Heart right ventricle (tissue), 16 donors: ENCODE measurements at places on chromosomes 2 and 18. TPM values are rescaled to one million over a fixed set of nuclear protein-coding genes. Genes with fewer than 3 reads are reported as not detected.

EML6 gene
- total RNA-seq: 0.31 TPM

ARHGAP15 gene
- 3.1 TPM for total RNA-seq

FOXD4L1 gene
- not detected for total RNA-seq

LRATD1 gene
- total RNA-seq: 1.6 TPM

DNA sequence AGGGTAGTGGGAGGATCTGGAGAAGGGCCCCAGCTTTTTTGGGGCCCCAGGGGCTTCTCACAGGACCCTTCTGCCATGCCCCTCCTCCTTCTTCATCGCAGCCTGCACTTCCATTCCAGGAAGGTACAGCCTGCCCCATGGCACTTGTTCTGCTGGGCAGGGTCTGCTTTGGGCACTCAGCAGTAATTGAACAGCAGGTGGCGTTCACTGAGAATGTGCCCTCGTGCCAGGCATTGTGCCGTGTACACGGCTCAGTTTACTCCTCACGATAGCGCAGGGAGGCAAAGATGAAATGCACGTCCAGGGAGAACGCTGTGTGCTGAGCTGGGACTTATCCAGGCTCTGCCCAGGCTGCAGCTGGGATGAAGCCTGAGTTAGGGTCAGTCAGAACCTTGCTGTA is 54.8 kb upstream of the ASB18 start:
- H3K4me1 ChIP-seq: peaks cover 7% of the 10 kb centered on the region
- H3K4me3 ChIP-seq: no peak overlapping the region
- H3K27ac ChIP-seq: no peak overlapping the region
- no peak for DNase-seq
- H3K27me3 ChIP-seq: no peaks in the 10 kb centered on the region
- H3K36me3 ChIP-seq: no peaks in the 10 kb centered on the region

GRCh38 chr2:11659115-11659475 is 10.9 kb downstream of the NTSR2 start:
- no peak overlapping the region for H3K27ac ChIP-seq
- H3K4me1 ChIP-seq: no peaks in the 10 kb centered on the region
- peaks cover 14% of the 10 kb centered on the region for H3K27me3 ChIP-seq
- no peak for DNase-seq
- H3K36me3 ChIP-seq: no peaks in the 10 kb centered on the region

DNA sequence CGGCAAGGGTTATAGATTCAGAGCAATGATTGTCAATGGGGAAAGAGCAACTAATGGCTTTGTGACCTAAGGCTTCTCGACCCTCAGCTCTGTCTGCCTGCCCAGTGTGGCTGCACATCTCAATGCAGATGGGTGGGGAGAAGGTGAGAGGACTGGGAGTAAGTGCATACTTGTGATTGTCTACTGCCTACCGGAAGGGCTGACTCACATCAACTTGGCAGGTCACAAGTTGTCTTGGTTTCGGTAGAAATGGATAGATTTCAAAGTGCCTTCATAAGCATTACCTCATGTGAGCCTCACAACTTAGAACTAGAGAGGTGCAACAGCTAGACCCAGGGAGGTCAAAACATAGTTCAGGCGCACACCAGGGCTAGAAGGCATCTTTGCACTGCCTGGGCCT is 29.4 kb downstream of the STAT1 start:
- DNase-seq: no peak
- no peaks in the 10 kb centered on the region for H3K27me3 ChIP-seq
- no peak overlapping the region for H3K27ac ChIP-seq

GRCh38 chr2:170812710-170813600 is 3.7 kb upstream of the GAD1 start:
- H3K4me1 ChIP-seq: peaks cover 34% of the 10 kb centered on the region
- H3K27me3 ChIP-seq: peaks cover 84% of the 10 kb centered on the region
- H3K36me3 ChIP-seq: no peaks in the 10 kb centered on the region
- H3K27ac ChIP-seq: no peak overlapping the region
- no peak overlapping the region for H3K4me3 ChIP-seq
- no peak for DNase-seq

DNA sequence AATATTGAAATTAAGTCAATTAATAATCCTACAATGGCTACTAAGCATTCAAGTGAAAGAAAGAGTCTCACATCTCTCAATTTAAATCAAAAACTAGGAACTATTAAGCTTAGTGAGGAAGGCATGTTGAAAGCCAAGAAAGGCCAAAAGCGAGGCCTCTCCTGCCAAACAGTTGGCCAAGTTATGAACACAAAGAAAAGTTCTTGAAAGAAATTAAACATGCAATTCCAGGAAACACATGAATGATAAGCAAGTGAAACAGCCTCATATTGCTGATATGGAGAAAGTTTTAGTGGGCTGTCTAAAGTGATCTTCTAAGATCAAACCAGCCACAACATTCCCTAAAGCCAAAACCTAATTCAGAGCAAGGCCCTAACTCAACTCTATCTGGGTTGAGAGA is 11.8 kb downstream of the RDH14 start:
- H3K36me3 ChIP-seq: peaks cover 13% of the 10 kb centered on the region
- no peaks in the 10 kb centered on the region for H3K27me3 ChIP-seq
- H3K27ac ChIP-seq: no peak overlapping the region

DNA sequence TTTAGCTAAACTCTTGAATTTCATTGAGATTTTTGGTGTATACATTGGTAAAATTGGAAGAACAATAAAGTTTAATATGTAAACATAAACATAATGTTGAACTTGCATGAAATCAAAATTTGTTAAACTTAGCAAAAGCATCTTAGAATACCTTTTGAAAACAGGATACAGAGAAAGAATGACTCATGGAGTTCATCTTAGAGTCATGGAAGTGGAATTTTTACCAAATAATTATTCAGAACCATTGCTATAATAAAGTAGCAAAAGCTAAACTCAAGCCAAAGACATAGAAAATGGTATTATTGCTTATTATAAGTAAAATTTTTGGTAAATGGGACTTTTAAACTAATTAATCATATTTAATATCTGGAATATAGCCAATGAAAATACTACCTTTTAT is 841.6 kb upstream of the SLC39A10 start:
- no peaks in the 10 kb centered on the region for H3K36me3 ChIP-seq
- H3K27ac ChIP-seq: no peak overlapping the region
- no peaks in the 10 kb centered on the region for H3K27me3 ChIP-seq
- DNase-seq: no peak
